Activated gamma-delta T cell treated with anti-CD3 and anti-CD28 coated beads, Interleukin-2, amount 50 U/mL, for 16 hours (primary cell): ENCODE measurements at places on chromosomes 11 and 22.

DNA sequence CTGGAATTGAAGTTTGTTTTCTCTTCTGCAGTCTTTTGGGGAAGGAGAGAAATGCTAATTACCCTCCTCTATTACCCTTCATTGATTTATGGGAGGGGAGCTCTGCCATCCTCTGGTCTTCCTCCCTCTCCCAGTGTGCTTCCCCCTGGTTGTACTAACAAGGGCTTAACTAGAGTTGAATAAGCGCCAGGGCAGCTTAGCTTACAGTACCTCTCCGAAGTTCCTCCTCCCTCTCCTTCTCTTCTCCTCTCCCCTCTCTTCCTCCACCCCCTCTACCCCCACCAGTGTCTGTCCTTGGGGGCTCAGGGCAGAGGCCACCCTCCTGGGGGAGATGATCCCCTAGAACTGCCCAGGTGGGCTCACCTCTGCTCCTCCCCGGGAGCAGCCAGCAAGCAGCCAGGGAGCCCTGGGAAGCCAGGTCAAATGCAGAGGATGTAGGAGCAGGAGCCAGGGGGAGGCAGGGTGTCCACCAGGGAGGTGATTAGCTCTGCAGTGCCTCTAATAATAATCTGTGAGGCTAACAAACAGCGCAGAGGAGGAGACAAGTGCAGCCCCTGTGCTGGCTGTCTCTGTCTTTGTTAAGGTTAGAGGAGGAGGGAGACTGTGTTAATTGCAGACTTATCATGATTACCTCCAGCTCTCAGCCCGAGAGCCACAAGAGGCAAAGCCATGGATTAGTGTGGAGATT lies 191.6 kb upstream of the CADM1 start:
- no peak for DNase-seq

- DNase-seq = no peak
Measured at GRCh38 chr11:12683874-12684273, 9.7 kb downstream of the TEAD1 start.

GRCh38 chr11:82930229-82930628 lies 28.7 kb downstream of the DDIAS start:
- DNase-seq = no peak

- DNase-seq = no peak
Measured at GRCh38 chr22:43222987-43223386, 36.1 kb upstream of the TTLL12 start.

- DNase-seq = no peak
Measured at GRCh38 chr11:20042045-20042639, 118.1 kb downstream of the DBX1 start.

DNA sequence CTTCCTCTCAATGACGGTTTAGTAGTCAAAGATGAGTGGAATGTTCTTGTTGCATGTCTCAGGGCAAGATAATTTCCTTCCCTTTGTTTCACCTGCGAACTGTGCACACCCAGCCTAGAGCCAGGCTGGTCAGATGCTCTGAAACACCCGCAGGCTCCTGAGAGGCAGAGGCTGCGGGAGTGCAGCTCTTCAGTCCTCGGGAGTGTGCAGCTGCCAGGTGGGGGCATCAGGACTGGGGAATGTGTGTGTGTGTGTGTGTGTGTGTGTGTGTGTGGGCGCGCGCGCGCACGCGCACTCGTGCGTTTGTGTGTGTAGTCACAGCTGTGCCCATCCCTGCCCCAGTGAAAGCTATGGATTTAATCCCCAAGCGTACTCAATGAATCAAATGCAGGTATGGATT lies 136.2 kb upstream of the NTM start:
- DNase-seq = no peak

GRCh38 chr11:128480066-128480465 lies 107.3 kb downstream of the ETS1 start:
- DNase-seq = no peak

DNA sequence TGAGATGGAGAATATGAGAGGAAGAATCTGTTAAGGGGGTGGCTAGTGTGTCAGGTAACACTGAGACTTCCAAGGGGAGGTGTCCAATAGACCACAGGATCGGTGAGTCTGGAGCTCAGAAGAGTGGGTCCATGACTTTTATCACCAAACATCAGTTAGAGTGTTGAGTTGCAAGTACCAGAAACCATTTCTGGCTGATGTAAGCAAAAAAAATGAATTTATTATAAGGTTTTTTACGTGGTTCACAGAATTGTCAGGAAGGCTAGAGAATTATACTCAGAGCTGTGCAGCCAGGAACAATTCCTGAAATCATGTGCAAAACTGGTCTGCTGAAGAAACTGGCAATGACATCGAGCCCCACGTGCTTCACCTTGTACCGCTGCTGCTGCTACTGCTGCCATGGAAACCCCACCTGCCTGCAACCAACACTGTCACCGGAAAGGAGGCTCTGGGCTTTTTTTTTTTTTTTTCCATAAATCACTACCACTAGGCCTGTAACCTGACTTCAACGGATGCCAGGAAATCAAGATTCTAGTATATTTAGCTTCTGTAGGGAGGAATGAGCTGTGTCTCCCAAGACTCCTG lies 16.6 kb upstream of the STK33 start:
- no peak for DNase-seq

GRCh38 chr11:9071692-9072091 lies 19.7 kb downstream of the SCUBE2 start:
- DNase-seq = no peak

- DNase-seq = no peak
Measured at GRCh38 chr11:95147364-95147905, 57.8 kb downstream of the ENDOD1 start.

- no peak for DNase-seq
Measured at GRCh38 chr11:28106353-28107043, 1.5 kb downstream of the KIF18A start.

DNA sequence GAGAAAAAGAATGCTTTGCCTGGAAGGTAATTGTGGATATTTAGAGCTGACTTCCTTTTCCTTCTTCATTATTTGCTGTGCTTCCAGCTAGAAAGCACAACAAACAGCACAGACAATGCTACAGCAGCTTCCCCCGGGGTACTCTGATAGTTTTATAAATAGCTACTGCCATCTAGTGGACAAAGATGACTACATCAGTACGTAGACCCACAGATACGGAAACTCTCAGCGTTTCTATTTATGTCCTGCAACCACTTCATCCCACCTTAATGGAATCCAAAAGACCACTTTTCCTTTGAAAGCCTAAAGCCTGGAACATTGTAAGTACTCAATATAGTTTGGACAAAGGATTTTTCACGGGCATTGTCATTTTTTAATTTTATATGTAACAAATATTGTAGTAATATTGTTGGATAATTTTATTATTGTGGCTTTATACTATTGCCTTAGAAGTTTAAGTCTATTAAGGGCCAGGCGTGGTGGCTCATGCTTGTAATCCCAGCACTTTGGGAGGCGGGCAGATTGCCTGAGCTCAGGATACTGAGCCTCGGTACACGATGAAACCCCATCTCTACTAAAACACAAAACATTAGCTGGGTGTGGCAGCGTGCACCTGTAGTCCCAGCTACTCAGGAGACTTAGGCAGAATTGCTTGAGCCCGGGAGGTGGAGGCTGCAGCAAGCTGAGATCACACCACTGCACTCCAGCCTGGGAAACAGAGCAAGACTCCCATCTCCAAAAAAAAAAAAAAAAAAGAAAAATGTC lies 7.5 kb downstream of the HSPA8 start:
- DNase-seq = no peak

DNA sequence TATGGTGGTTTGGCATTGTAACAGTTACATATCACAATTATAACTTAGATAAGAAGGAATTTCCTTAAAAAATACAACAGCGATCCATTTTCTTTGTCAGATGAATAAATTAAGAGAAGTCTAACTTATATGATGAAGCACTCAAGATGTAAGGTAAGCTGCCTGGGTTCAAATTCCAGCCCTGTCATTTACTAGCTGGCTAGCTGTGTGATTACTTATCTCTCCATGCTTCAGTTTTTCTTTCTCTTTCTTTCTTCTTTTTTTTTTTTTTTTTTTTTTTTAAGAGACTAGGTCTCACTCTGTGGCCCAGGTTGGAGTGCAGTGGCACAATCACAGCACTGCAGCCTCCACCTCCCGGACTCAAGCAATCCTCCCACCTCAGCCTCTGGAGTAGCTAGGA lies 22.2 kb upstream of the LDHA start:
- no peak for DNase-seq

DNA sequence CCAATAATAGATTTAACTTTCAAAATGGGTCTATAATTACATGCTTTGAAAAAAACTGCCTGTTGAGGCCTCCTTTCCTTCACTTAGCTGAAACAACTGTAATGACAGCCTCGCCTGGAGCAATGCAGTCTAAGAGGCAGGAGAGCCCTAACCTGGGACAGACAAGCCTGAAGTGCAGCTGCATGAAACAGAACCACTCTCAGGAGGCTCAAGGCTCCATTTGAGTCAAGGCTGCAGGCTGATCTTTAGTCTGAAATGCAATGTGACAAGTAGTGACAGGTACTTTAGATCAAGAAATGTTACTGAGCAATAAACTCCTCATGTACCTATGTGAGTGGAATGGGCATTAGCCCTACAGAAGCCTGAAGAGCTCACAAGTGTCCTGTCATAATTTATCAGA lies 414.0 kb upstream of the LUZP2 start:
- no peak for DNase-seq

- DNase-seq = no peak
Measured at GRCh38 chr11:67085617-67086016, 29.0 kb downstream of the RHOD start.

- no peak for DNase-seq
Measured at GRCh38 chr11:43408277-43408676, 49.6 kb downstream of the TTC17 start.

DNA sequence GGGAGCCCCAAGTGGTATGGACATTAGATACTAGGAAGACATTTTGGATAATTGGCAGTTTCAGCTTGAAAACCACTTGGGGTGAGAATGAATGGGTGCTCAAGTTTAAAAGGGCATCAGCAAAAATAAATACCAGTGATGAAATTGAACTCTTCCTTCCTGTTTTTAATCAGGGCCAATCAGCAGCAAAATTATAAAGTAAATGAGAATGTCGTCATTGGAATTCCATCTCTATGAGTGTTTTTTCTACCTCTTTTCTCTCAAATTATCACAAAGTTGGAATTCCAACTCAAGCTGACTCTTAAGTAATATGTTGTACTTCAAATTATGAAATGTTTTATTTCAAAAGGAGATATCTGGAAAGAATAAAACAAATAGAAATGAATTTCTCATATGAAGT lies 730.6 kb downstream of the METTL15 start:
- no peak for DNase-seq

DNA sequence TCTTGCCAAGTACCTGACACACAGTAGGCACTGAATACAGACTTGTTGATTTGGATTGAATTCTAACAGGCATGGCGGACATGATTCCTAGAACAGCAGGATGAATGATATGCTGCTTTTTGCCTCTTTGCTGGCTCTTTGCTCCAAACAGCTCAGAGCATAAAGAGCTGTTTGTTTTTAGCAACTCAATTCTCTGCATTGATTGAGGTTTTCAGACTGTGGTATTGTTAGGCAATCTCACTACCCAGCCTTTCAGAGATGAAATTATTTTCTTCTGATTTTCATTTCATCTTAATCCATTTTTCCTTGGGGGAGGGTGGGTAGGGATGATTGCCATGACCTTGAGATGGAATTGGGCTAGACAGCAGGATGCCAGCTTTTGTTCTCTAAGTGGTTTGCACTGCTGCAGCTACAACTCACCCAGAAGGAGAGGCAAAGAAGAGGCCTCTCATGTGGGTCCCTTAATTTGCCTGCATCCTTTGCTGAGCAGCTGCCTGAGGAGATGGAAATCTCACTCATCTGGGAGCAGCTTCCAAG lies 20.5 kb downstream of the COA4 start:
- no peak for DNase-seq

DNA sequence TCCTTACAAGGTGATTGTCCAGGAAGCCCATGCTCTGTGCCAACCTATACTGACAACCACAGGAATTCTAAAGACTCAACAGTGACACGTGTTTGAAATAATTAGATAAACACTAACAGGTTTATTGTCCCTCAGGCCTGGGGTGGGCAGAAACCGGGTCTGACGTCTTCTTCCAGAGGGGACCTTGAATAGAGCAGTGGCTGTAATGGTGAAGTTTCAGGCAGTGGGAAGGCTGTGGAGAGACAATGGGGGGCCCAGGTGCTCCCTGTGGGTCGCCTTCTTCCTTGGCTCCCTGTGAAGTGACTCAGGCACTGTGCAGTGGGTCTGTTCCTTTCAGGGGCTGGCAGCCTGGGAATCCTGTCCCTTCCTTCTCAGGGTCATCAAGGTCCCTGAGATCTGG lies 54.6 kb downstream of the OTOG start:
- no peak for DNase-seq

DNA sequence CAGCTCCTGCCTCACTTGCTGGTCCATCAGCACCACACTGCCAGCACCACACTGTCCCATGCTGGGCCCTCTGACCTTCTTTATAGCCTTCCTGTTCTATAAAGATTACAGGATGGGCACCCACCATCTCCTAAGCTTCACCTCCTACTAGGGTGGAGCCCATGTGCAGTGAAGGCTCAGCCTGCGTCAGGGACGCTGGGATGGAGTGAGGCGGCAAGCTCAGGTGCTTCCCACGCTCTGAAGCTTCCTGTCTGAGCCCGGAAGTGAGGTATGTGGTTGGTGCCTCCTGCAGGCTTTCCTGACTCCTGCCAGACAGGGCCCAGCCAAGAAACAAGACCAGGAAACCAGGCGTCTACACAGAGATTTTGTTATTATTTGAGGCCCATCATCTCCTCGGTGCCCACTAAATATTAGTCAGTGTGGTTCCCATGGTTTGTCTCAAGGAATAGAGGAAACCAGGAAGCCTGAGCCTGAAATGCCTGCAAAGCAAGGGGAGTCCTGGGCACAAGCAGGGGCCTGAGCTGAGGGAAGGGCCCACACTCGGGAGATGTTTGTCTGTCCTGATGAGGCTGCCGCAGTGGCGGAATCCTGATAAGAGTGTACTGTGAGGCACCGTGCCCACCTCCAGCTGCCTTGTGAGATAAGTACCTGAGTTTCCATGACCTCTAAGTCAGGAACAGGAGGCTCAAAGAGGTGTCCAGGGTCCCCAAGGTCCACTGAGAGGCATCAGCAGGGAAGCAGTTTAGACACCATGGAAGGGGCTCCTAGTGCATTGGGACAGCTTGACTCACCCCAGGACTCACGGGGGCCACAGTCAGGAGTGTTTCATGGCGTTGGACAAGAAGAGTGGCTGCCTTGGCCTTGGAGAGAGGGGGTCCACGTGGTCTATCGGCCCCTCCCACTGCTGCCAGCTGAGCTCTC lies 22.0 kb downstream of the RSPH14 start:
- DNase-seq = no peak

- DNase-seq = peak; percentile 86
Measured at GRCh38 chr22:46006379-46007002, 29.5 kb upstream of the WNT7B start.

GRCh38 chr22:17563936-17564391 lies 666 bp downstream of the SLC25A18 start:
- DNase-seq = no peak

- DNase-seq = no peak
Measured at GRCh38 chr11:1765871-1766718, 2.4 kb upstream of the CTSD start.

DNA sequence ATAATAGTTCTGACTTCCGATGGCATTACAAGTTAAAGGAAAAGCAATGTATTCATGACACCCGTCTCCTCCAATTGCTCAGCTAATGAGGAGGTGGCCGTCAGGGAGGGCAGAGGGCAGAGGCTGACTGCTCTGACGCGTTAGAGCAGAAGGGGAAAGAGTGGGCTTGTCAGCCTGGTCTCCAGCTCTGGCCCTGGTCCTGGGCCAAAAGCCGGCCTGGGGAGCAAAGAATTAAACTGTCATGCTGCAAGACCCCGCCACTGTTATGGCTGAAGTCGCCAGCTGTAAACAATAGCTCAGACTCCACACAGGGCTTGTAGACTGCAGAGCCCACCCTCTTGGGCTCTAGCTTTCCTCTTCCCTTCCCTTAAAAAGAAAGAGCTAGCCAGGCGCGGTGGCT lies 119.7 kb downstream of the NAT10 start:
- DNase-seq = no peak
